Activated CD4-positive, alpha-beta T cell treated with anti-CD3 and anti-CD28 coated beads, Interleukin-2, amount 50 U/mL, for 16 hours (primary cell): ENCODE measurements at places on chromosomes 12 and 14.

DNA sequence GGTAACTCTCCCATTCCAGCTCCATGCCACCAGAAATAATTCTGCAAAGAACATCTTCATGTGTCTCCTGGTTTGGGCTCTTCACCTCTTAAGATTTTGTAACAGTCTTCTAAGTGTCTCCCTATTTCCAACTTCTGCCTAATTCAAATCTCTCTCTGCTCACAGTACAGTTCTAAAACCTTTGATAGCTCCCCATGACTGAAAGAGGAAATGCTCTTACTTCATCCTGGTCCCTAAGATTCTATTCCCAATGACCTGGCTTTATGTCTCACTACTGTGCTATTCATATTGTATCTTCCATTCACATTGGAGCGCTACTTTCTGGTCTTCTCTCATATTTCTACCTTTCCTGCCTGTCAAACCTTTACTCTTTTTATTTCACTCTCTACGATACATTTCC lies 1.6 kb downstream of the AMN1 start:
- no peak for DNase-seq

DNA sequence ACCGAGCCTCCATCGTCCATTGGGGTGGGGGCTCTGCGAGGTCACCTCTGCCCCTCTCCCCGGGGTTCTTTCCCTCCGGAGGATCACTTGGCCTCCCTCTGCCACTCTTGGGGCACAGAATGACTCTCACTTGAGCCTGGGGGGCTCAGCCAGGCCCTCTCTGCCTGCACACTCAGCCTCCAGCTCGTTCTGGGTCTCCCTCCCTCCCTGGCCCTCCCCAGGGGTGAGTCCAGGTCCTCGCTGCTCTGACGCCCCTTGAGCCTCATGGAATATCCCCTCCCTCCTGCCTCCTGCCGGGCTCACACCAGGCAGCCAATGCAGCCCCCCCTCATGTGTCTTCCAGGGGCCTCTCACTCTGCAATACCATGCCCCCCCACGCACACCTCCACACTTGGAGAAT lies 17.7 kb upstream of the SFSWAP start:
- no peak for DNase-seq

DNA sequence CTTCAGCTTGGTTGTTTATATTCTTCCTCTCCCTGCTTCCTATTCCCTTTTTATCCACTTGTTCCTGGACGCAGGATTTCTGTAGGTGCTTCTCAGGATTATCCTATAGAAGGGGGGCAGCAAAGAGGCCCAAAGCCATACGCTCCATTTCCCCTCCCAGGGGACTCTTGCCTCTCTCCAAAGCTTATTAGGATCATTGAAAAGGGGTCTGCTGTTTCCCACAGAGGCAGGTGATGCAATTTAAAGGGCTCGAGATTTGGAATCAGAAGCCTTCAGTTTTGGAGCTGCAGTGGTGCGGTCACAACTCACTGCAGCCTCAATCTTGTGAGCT lies 31.5 kb upstream of the SYNDIG1L start:
- DNase-seq: no peak

GRCh38 chr12:27709932-27710591 lies 570 bp upstream of the MRPS35 start:
- DNase-seq: no peak

GRCh38 chr12:30484658-30485057 lies 211.0 kb downstream of the IPO8 start:
- DNase-seq: no peak

GRCh38 chr14:94816113-94816512 lies 46.2 kb upstream of the GSC start:
- DNase-seq: no peak

GRCh38 chr12:5689773-5690172 lies 255.3 kb downstream of the ANO2 start:
- DNase-seq: no peak

GRCh38 chr12:27334042-27334720 lies 1.5 kb downstream of the BMAL2 start:
- no peak for DNase-seq

GRCh38 chr14:60643463-60644314 lies 5.6 kb downstream of the SIX1 start:
- DNase-seq: no peak

DNA sequence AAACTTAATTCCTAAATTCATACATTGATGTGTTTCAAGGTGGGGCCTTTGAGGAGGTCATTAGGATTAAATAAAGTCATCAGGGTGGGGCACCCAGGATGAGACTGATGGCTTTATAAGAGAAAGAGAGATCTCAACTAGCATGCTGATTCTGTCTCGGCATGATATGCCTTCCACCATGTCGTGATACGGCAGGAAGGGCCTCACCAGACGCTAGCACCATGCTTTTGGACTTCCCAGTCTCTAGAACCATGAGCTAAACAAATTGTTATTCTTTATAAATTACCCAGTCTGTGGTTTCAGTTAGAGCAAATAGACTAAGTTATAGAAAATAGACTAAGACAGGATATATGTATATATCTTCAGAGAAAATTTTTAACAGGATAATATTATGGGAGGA lies 759.6 kb downstream of the MED13L start:
- DNase-seq: no peak

DNA sequence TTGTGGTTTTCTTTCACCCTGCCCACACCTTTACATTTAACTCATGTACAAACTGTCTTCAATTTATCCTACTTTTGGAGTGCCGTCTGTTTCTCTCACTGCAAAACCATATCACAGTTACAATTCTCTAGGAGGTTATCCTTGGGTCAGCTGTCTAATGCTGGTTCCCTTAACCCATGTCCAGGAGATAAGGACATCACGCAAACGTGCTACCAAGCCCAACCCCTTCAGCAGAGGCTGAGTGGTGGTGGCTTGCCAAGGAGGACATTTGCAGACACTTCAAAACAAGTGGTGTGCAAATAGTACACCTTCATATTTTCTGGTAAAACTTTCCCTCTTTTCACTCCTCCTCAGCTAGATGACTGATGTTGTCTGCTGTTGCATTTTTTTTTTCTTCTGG lies 167.9 kb downstream of the PAX9 start:
- DNase-seq: no peak

GRCh38 chr14:71138448-71139293 lies 231.4 kb downstream of the PCNX1 start:
- peak; percentile 63 for DNase-seq

DNA sequence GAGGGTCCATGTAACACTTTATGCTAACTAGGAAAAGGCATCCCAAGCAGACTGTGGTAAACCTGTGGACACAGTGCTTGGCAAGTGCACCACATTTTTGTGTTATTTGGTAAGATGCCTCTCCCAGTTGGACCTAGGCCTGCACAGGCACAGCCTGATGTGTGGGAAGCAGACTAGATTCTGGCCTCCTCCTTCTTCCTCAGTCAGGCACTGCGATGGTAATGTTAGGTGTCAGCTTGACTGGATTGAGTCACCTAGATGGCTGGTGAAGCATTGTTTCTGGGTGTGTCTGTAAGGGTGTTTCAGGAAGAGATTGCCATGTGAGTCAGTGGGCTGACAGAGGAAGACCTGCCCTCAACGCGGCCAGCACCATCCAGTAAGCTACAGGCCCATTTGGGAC lies 25.3 kb upstream of the RHOJ start:
- no peak for DNase-seq

DNA sequence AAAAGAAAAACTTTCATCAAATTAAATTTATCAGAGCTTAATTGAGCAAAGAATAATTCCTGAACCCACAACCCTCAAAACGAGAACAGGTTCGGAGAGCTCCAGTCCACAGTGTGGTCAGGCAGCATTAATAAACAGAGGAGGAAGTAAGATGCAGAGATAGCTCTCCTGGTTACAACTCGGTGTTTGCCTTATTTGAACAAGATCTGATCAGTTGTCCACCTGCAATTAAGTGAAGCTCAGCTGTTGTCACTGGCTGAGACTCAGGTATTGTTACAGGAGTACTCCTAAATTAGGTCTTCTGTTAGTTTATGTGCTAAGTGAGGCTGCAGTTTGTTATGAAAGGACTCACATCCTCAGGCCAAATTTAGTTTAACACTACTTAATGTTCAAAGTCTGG lies 451.4 kb upstream of the PDE3A start:
- no peak for DNase-seq

DNA sequence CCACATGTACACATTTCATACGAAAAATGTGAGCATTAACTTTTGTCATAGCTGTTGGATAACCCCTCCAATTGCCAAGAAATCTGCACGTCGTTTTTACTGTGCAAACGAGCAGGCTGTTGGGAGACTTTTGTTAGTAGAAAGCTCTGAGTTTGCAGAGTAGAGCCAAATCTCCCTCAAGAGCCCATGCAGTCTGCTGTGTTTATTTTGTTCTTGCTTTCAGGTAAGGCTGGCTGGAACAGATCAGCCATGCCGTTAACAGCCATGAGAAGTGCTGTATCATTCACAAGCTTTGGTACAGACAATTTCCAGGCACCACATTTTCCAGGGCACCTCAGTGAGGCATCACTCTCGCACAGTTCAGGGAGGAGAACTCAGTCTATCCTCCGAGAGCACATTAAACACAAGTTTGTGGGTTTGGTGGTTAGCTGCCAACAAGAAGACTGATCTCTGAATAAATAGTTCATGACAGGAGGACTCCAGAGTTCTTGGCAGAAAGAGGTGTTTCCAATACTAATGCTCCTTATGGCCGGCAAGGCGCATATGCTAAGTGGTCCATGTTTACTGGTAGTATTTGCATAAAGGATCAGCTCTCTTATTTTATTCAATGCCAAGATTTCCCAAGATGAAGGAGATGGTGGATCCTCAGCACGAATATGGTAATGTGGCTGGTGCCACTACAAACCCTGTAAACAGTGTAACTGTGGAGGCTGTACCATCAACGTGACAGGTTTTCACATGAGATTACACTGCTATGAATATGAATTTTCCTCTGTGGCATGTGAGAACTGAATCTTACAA lies 30.3 kb upstream of the PELI2 start:
- no peak for DNase-seq

DNA sequence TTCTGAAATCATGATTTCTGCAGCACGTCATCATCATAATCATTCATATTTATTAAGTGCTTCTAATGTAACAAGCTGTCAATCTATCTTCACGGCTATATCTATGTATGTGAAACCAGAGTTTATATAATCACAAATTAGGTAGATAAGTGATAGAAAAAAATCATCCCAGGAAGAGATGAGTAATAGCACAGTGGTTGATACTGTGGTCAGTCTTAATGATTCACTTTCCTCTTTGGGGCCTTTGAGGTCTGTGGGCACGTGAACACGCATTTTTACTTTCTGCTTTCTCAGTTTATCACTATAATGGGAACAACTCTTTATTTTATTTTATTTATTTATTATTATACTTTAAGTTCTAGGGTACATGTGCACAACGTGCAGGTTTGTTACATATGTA lies 265.9 kb upstream of the NOVA1 start:
- no peak for DNase-seq

GRCh38 chr12:520119-520518 lies 60.4 kb downstream of the B4GALNT3 start:
- DNase-seq: no peak

DNA sequence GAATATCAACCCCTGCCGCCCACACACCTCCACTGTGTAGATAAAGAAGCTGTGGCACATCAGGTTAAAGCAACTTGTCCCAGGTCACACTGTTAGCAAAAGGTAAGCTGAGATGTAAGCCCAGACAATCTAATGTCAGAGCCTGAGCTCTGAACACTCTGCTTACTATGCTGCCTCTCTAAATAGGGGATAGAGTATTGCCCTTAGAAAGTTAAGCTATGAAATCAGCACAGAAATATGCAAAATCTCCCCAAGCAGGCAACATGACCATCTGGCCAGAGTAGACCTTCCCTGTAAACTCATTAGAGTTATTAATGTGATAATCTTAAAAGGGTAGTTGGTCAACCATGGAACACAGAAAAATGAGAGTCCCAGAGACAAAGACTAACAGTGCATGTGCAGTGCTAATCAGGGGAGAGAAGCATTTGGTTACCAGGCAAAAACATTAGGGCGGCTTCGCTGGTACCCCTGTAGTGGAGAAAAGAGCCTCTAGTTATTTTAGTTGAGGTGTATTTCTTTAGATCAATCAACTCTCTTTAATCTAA lies 171.0 kb downstream of the BTG1 start:
- no peak for DNase-seq

GRCh38 chr12:89484470-89484869 lies 40.1 kb downstream of the GALNT4 start:
- no peak for DNase-seq

DNA sequence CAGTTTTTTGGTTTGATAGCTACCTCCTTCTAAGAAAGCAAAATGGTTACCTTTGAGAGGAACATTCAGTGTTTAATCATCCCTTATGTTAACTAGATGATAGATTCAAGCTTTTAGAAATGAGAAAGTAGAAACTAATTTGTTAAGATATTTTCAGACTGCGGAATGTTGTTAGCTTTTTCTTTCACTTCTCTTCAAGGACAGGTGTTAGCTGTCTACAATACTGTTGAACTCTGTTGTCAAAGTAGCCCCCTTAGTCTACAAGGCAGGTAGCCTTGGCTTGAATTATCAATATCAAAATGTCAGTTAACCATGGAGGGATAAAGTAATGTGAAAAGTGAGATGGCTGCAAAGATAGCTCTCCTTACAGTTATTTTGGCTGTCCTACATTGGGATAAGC lies 14.8 kb downstream of the MAPK1IP1L start:
- no peak for DNase-seq

DNA sequence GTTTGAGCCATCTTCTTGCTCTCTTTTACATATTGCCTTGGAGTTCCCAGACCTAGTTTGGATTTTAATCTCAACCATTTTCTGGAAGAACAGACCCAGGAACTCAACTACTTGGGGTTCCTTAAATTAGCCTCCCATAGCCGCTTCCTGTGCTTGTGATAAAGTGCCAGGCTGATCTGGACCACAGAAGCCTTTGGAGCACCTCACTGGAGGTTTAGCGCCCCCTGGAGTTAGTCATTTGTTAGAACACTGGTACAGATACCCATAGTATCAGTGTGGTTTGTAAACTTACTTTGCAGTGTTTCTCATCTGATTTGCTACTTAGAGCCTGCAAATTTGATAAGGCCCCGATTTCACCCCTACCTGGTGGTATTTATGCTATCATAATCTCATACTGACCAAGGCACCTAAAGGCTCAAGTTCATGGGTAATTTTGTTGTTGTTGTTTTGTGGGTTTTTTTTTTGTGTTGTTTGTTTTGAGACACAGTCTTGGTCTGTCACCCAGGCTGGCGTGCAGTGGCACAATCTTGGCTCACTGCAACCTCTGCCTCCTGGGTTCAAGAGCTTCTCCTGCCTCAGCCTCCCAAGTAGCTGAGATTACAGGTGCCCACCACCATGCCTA lies 3.7 kb downstream of the UNC119B start:
- DNase-seq: peak; percentile 89

GRCh38 chr14:92412912-92413311 lies 89.9 kb downstream of the SLC24A4 start:
- DNase-seq: no peak

GRCh38 chr12:118706437-118706836 lies 274.9 kb upstream of the SRRM4 start:
- DNase-seq: no peak
